ENCODE measurements at places on chromosomes 5 and 9.

- no peak for DNase-seq
Observed at GRCh38 chr5:16856531-16856930, 79.6 kb downstream of the MYO10 start.

DNA sequence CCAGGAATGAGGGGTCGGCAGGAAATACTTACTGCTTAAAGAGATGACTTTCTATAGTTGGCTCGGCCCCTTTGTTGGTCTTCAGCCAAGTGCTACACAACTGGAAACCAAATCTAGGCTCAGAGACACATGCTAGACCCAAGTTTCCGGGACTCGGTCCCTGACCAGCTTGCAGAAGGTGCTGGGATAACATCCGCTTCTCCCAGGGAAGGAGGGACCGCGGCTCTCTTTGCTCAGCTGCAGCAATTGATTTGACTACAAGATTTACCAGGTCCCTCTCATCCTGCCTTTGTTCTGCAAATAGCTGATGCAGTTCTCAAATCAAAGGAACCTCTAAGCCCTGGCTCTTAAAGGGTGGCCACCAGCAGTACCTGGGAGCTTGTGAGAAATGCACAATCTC lies 314.7 kb downstream of the MLLT3 start:
- DNase-seq = no peak

DNA sequence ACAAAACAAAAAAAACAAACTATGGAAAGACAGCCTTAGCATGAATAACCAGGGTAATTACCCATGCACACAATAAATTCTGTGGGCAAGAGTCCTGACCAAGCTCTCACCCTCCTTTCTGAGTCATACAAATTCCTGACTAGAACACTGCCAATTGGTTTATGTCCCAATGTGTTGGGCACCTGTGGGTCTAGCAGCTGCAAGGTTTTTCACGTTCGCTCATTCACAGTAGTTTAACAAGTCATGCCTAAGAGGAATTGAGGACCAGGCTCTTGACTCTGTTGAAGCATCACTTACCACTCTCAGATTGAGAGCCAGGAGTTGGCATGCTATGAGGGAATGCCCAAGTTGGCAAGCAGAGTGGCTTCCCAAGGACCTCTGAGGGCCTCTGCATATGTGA lies 205.5 kb upstream of the SLC24A2 start:
- no peak for DNase-seq

- no peak for DNase-seq
Observed at GRCh38 chr5:179437341-179438001, 92.2 kb upstream of the ADAMTS2 start.

DNA sequence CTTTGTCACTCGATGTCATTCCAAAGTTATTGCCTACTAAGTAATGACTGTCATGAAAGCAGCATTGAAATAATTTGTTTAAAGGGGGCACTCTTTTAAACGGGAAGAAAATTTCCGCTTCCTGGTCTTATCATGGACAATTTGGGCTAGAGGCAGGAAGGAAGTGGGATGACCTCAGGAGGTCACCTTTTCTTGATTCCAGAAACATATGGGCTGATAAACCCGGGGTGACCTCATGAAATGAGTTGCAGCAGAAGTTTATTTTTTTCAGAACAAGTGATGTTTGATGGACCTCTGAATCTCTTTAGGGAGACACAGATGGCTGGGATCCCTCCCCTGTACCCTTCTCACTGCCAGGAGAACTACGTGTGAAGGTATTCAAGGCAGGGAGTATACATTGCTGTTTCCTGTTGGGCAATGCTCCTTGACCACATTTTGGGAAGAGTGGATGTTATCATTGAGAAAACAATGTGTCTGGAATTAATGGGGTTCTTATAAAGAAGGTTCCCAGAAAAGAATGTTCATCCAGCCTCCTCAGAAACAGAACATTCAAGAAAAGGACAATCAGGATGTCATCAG lies 11.3 kb downstream of the TLR4 start:
- no peak for DNase-seq

DNA sequence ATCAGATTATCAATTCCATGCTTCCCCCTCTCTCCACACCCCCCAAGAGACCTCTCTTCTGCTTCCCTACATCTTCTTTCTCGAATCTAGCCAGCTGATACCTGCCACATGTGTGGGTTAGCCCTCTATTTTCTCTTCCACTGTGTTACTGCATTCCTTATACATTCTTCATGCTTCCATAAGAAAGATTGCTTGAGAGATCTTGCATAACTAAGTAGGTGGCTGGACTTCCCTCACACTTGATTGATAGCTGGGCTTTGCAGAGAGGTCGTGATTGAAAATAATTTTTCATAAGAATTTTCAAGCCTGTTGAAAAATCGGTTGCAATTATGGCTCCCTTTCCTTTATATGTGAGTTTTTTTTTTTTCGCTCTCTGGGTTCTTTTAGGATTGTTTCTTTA lies 33.0 kb upstream of the PANK3 start:
- no peak for DNase-seq

DNA sequence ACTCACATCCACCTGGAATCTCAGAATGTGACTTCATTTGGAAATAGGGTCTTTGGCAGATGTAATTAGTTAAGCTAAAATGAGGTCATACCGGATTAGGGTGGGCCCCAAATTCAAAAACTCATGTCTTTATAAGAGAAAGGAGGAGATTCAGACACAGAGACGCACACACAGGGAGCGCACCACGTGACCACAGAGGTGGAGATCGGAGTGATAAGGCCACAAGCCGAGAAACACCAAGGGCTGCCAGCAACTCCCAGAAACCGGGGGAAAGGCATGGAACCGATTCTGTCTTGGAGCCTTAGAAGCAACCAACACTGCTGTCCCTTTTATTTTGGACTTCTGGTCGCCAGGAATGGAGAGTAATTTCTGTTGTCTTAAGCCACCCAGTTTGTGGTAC lies 31.8 kb upstream of the LMX1B start:
- no peak for DNase-seq

GRCh38 chr9:79028101-79028500 lies 543.7 kb upstream of the TLE4 start:
- DNase-seq = no peak

GRCh38 chr5:123265551-123265950 lies 157.7 kb downstream of the CEP120 start:
- no peak for DNase-seq

DNA sequence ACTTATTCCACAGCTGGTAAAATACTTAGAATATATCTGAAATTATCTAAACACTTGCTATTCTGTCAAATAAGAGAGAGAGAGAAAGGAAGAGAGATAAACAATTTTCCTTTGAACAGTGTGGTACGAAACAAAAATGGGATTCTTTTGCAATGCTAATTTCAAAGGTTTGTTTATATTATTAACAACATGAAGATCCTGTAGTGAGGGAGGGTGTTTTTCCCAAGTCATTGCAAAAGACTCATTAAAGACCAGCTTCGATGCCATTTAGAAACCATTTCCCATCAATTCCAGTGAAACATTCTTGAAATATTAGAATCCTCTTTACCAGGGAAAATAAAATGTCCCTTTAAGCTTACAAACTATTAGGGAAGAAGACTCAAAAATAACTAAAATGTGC lies 505.4 kb downstream of the SEMA5A start:
- no peak for DNase-seq

GRCh38 chr9:87039809-87040392 lies 92.6 kb upstream of the GAS1 start:
- no peak for DNase-seq

- no peak for DNase-seq
Observed at GRCh38 chr9:22976454-22976853, 529.8 kb downstream of the DMRTA1 start.

- no peak for DNase-seq
Observed at GRCh38 chr5:106020894-106021293, 1649.8 kb downstream of the EFNA5 start.

DNA sequence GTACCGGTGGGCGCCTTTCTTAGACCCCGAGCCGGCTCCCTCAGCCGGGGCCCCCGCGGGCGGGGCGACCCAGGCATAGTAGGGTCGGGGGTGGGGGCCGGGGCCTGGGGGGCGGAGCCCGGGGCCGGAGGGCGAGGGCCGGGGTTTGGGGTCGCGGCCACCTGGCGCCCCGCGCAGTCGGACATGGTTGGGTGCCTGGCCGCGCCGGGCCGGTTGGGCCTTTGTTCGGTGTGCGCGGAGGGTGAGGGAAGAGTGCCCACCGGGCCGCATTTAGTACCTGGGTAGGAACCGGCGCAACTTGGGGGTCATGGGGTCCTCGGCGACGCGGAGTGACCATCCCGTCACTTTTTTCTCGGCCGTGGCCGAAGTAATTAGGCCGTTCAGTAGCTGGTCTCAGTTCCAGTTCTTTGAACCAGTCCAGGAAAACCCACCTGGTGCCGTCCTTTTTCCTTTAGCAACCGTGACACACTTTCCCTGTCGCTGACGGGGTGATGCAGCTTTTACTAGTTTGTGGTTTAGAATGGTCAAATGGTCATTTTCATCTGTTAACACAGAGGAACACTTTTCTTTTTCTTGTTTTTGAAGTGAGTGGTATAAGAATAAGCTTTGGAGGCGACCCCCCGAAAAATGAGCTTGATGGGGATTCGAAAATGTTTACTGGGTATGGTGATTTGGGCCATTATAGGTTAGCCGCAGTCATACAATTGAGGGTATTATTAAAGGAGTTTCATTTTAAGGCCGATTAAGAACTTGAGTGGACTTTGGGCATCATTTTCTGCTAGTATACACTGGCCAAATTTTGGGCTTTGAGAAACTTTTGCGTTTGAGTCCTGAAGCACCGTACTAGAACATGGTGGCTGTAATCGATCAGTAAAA lies 589 bp downstream of the CKS2 start:
- DNase-seq = no peak

GRCh38 chr9:130426883-130427282 lies 17.9 kb upstream of the ASS1 start:
- no peak for DNase-seq

- DNase-seq = no peak
Observed at GRCh38 chr9:126694206-126695081, 80.7 kb downstream of the LMX1B start.

- DNase-seq = no peak
Observed at GRCh38 chr5:158739951-158740757, 359.6 kb downstream of the EBF1 start.

GRCh38 chr9:79390781-79391770 lies 180.7 kb upstream of the TLE4 start:
- DNase-seq = no peak

- no peak for DNase-seq
Observed at GRCh38 chr9:6735422-6735821, 22.4 kb upstream of the KDM4C start.
